ENCODE measurements at places on chromosomes 1 and 21. TPM values are rescaled to one million over a fixed set of nuclear protein-coding genes. Genes with fewer than 3 reads are reported as not detected.
A peak's percentile ranks its signal among the peaks of the same experiment; 100 is the strongest.

FMO2 gene
- 31.5 TPM for total RNA-seq

CFH gene
- 265 TPM for total RNA-seq

DNA sequence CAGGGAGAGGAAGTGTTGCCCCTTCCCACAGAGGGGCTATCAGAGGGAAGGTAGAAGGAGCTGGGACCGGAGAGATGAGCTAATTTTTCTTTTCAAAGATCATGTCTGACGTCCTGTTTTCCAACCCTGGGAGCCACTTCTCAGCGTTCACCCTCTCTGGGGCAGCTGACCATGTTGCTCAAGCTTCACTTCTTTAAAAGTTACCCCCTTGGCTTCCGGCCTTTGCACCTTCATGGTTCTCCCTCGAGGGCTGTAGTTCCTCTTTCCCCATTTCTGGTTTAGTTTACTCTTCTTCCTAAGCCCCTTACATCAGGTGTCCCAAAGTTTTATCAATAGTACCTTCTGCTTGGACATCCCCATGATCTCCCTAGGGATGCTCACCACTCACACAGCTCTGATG, 23.8 kb upstream of the CSF1 start:
- no peak overlapping the region for H3K4me3 ChIP-seq

DNA sequence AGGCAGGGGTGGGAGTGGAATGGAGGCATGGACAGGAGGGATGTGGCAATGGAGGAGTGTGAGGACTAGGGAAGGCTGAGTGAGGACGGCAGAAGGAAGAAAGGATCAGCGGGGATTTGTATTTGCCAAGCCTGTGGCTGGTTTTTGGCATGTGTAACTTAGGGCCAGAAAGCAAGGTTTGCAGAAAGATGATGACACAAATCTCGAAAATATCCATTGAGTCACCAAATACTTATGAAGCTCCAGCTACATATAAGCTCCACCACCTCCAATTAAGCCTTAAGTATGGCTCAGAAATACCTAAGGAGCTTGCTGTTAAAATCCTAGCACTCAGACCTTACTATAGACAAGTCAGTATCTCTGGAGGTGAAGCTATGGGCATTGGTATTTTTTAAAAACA, 90.1 kb downstream of the OMA1 start:
- H3K4me1 ChIP-seq: no peaks in the 10 kb centered on the region
- H3K27ac ChIP-seq: no peak overlapping the region
- no peak for DNase-seq
- H3K27me3 ChIP-seq: no peaks in the 10 kb centered on the region
- H3K36me3 ChIP-seq: no peaks in the 10 kb centered on the region
- H3K4me3 ChIP-seq: no peak overlapping the region

GRCh38 chr1:37098237-37098636, 63.9 kb upstream of the GRIK3 start:
- H3K4me3 ChIP-seq: no peak overlapping the region
- H3K4me1 ChIP-seq: no peaks in the 10 kb centered on the region
- H3K36me3 ChIP-seq: no peaks in the 10 kb centered on the region
- DNase-seq: no peak
- H3K27me3 ChIP-seq: no peaks in the 10 kb centered on the region
- no peak overlapping the region for H3K27ac ChIP-seq

CDKN2C gene
- total RNA-seq: 30.2 TPM

DNA sequence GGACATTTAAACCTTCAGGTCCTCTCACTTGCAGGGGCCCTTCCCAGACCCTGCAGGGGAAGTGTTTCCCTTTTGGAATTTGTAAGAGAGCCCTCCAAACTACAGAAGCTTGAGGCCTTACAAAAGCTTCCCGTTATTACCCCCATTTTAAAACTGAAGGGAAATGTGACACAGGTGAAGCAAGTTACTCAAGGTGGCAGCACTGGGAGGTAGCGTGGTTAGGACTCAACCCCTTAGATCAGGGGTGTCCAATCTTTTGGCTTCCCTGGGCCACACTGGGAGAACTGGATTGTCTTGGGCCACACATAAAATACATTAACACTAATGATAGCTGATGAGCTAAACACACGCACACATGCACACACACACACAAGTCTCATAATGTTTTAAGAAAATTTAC, 15.8 kb upstream of the ZC3H12A start:
- H3K4me1 ChIP-seq: no peaks in the 10 kb centered on the region
- no peak for DNase-seq
- no peaks in the 10 kb centered on the region for H3K27me3 ChIP-seq

- no peaks in the 10 kb centered on the region for H3K4me1 ChIP-seq
- no peaks in the 10 kb centered on the region for H3K36me3 ChIP-seq
- H3K4me3 ChIP-seq: peak overlapping the region; percentile 82
Measured at GRCh38 chr21:42514883-42515228, 1.2 kb downstream of the SLC37A1 start.

DNA sequence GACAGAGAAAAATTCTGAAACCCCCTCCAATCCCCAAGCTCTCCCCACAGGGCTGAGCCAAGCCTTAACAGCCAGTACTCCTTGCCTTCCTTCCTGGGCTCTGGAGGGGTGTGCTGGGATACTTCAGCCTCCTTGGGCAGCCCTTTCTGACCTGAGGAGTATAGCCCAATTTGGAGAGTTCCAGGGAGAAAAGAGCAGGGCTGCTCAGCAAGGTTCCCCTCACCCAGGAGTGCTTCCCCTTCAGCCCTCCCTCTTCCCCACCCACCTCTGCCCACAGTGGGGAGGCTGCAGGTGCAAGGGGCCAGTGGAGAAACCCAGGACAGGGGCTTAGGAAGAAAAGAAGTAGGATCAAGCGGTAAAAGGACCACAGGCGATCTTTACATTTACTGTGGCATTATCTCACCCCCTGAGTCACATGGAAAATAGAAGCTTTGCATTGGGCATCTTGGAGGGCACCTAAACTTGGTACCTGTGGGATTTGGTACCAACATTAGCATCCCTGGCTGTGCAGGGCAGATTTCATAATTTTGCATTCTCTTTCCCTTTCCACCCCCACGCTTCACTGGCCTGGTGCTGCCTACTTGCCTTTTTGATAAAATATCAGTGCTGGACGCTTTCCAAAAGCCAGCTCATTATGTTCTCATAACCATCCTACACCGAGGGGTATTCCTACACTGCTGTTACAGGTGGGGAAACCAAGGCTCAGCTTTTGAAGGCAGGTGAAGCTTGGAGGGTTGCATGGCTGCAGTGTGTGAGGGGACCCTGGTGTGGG, 2.8 kb upstream of the ADORA1 start:
- no peaks in the 10 kb centered on the region for H3K36me3 ChIP-seq
- H3K27ac ChIP-seq: no peak overlapping the region
- H3K27me3 ChIP-seq: no peaks in the 10 kb centered on the region
- DNase-seq: no peak
- no peak overlapping the region for H3K4me3 ChIP-seq

DNA sequence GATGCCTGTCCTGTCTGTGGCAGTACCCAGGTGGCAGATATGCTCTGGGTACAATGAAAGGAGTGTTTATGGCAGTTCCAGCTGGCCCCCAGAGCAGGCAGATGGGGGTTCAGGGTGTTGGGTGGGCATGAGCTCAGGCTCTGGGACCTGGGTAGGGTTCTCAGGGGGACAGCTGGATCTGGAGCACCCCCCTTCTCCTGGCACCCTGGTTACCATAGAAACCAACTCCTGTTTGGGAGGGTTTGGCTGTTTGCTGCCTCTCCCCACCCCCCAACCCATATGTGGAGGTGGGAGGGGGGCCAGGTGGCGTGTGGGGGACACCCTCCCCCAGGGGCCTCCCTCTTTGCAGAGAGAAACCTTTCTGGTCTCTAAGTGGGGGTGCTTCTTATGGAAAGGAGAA, 7.1 kb downstream of the FOXO6 start:
- no peak overlapping the region for H3K27ac ChIP-seq
- H3K36me3 ChIP-seq: no peaks in the 10 kb centered on the region
- H3K4me1 ChIP-seq: peaks cover 22% of the 10 kb centered on the region

DNA sequence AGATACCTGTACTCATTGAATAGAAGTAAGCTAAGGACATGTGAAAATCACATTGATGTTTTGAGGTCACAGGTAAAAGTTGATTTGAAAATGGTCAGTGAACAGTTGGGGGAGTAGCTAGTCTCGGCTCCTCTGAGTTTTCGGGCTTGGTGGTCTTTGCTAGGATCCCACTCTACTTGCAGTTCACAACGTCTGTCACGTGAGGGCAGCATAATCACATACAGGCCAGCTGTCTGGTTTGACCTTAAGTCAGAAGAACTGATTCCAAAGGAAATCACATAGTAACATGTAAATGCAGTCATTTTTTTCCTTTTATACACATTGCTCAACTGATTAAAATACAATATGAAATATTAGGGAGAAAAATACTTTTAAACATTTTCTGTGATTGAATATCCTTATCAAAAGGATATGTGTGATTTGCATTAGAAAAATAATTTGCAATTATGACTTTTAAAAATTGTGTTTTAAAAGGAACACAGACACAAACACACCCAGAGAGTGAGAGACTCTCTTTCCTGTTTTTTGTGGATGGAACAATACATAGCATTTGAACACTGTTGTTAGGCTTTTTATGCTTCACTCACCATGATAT, 21.8 kb upstream of the PDC start:
- H3K27me3 ChIP-seq: no peaks in the 10 kb centered on the region
- peak; percentile 23 for DNase-seq
- no peaks in the 10 kb centered on the region for H3K36me3 ChIP-seq
- no peak overlapping the region for H3K4me3 ChIP-seq
- no peaks in the 10 kb centered on the region for H3K4me1 ChIP-seq

SOX13 gene
- total RNA-seq: 103 TPM

GRCh38 chr21:21463456-21463855, 465.2 kb downstream of the NCAM2 start:
- no peak overlapping the region for H3K4me3 ChIP-seq
- DNase-seq: no peak
- no peaks in the 10 kb centered on the region for H3K36me3 ChIP-seq

GRCh38 chr1:111602974-111603373, 16.6 kb upstream of the RAP1A start:
- no peak overlapping the region for H3K27ac ChIP-seq
- DNase-seq: no peak
- H3K4me1 ChIP-seq: peaks cover 19% of the 10 kb centered on the region
- H3K4me3 ChIP-seq: no peak overlapping the region

DNA sequence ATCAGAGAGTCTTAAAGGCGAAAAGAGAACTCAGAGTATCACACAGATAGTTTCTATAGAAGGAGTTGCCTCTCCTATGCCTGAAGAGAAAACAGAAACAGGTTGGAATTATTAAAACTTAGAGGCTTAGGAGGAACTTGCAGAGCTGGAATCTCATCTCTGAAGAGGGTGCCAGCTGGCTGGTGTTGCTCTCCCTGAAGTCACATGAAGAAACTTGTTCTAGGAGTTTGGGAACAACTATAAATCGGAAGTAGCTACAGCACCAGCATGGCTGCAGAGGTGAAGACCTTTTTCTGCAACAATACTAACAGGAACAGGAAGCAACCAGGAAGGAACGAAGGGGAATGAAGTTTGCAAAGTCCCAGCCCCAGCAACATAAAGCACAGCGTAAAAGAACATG, 35.8 kb downstream of the FMO3 start:
- peak overlapping the region; percentile 49 for H3K27ac ChIP-seq
- no peaks in the 10 kb centered on the region for H3K4me1 ChIP-seq
- peak; percentile 26 for DNase-seq
- H3K36me3 ChIP-seq: no peaks in the 10 kb centered on the region
- H3K4me3 ChIP-seq: no peak overlapping the region

CR1L gene
- 1.0 TPM for total RNA-seq

DNA sequence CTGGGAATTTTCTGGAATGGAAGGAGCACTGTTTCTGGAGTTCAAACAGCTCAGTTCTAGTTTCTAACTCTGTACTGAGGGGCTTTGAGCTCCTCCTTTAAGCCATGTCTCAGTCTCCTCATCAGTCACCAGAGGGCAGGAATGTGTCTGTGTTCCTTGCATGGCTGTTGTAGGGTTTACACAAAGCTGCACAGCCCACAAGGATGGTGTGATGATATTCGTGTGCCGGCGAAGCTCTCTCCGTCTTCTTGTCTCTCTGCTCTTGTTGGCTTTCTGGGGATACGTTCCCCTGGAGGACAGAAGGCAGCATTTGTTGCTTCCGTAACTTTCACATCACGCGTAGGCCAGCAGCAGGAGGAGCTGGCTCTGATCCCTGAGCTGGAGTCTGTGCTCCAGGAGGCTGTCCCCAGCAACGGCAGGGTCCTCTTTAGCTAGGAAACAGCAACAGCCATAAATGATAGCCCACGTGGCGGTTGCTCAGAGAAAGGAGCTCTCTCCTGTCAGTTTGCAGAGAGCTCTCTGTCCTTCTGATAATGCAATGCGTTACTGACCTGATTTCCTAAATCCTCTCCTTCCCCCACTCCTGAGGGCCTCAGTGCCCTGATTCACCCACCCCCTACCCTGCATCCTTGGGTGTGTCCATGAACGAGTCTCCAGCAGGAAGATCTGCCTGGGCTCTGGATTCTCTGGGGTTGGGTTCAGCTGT, 189.2 kb upstream of the VAMP3 start:
- no peak for DNase-seq
- H3K4me3 ChIP-seq: no peak overlapping the region
- H3K27me3 ChIP-seq: no peaks in the 10 kb centered on the region
- no peak overlapping the region for H3K27ac ChIP-seq
- peaks cover 4% of the 10 kb centered on the region for H3K4me1 ChIP-seq

DNA sequence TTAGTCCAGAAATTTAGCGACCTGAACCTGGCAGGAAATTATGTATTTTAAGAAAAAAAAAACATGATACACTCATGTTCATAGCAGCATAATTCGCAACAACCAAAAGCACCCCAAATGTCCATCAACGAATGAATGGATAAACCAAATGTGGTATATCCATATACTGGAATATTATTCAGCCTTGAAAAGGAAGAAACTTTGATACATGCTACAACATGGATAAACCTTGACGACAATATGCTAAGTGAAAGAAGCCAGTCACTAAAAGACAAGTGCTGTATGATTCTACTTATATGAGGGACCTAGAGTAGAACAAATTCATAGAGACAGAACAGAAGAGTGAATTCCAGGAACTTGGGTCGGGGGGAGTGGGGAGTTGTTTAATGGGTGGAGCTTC, 698 bp upstream of the OLIG1 start:
- peaks cover 15% of the 10 kb centered on the region for H3K4me1 ChIP-seq
- no peak overlapping the region for H3K4me3 ChIP-seq
- no peaks in the 10 kb centered on the region for H3K27me3 ChIP-seq
- DNase-seq: no peak
- H3K36me3 ChIP-seq: no peaks in the 10 kb centered on the region

DNA sequence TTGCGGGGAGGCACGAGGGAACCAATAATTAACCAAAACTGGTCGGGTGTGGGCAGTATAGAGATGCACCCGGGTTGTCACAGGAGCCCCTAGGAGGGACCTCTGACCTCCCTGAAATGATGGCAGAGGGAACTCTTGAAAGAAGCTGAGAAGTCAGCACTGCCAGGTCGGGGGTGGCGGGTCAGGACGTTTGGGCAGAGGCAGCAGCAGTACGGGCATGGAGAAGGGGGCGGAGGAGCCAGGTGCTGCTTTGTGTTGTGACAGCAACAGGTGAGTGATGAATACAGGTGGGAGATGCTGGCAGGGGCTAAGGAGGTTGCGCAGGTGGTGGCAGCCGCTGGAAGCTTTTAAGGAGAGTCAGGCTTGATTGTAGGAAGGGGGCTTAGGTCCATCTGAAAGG, 11.7 kb downstream of the TNFRSF1B start:
- H3K4me1 ChIP-seq: peaks cover 98% of the 10 kb centered on the region
- no peak for DNase-seq
- no peak overlapping the region for H3K27ac ChIP-seq
- H3K4me3 ChIP-seq: no peak overlapping the region
- no peaks in the 10 kb centered on the region for H3K36me3 ChIP-seq
- no peaks in the 10 kb centered on the region for H3K27me3 ChIP-seq

GRCh38 chr1:150973258-150973835, 1.3 kb downstream of the CERS2 start:
- H3K36me3 ChIP-seq: peaks cover 9% of the 10 kb centered on the region
- no peak for DNase-seq
- peak overlapping the region; percentile 85 for H3K4me3 ChIP-seq
- H3K4me1 ChIP-seq: peaks cover 85% of the 10 kb centered on the region

GRCh38 chr1:79694241-79694640, 687.7 kb upstream of the ADGRL4 start:
- H3K4me3 ChIP-seq: no peak overlapping the region
- no peaks in the 10 kb centered on the region for H3K36me3 ChIP-seq
- no peak overlapping the region for H3K27ac ChIP-seq
- no peaks in the 10 kb centered on the region for H3K27me3 ChIP-seq
